ENCODE measurements at places on chromosomes 6 and 20.

DNA sequence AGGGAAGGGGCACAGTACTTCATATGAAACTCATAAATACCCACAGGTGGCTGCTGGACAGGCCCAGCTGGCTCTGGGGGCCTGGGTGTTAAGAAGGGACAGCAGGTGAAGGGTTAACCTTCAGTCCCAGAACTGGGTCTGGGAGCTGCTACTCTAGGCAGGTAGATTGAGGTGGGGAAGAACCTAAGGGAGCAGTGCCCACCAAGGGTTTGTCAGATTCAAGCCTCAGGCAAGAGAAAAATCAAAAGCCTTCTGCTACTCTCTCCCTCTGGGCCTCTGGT lies 5.6 kb downstream of the RPL10A start:
- DNase-seq, result no peak

DNA sequence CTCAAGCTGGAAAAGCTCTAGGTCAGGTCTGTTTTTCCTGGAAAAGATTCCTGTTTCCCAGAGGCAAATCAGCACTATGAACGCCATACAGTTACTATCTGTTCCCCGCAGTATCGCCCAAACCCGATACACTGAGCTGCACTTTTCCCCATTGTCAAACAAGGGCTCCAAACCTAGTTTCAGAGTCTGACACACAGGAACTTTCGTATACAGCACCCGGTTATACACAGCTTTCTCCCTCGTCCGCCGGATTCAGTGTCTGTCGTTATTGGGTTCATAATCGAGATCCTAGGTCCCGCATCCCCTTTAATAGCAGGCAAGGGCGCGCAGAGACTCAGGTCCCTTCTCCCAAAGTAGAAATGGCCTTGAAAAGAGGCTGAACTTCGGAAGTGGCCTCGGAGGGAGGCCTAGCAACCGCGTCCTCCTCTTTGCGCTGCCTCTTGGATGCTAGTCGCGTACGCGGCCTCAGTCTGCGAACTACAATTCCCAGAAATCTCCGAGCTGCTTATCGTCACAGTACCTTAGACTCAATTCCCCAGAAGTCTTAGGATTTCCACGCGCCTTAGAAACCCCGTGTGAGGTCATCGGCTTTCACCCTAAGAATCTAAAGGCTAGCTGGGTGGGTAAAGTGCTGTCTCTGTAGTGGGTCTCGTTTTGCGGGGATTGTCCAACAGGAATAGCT lies 34.2 kb downstream of the ZNF391 start:
- no peak for DNase-seq

DNA sequence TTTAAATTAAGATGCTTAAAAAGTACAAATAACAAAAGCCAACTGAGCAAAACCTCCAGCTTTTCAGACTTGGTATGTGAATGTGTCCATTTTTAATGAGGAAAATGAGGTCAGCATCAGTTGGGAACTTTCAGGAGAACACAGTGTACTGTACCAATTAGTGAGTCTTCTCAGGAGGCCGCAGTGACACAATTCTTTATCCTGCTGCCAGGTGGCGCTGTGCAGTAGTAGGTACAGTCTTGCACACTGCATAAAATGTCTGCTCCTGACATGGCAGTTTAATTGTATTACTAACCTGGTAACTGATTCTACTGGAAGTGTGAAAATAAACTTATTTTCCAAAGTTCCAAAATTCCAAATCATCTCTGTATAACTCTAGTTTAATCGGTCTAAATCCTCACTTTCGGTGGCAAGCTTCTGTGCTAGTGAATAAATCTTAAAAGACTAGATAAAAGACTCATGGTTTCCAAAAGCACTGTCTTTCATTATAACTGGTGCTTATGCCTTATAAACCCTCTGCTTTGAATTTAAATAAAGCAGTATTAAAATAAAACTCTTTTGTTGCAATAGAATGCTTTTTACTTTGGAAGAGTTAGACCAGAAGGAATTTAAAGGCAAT lies 214.8 kb upstream of the MMS22L start:
- DNase-seq, result peak; percentile 34

DNA sequence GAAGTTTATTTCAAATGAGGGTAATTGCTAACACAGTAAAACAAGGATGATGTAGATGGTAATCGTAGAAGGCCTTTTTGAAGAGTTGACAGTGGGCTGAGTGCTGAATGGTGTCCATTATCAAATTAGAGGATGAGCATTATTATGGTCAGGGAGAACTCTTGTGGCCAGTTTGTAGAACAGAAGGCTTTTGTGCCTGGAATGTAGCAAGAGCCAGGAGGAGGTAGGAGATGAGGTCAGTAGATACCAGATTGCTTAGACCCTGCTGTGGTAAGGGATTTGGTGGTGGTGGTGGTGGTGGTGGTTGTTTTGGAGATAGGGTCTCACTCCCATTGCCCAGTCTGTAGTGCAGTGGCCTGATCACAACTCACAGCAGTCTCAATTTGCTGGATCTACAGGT lies 6.2 kb downstream of the CSE1L start:
- no peak for DNase-seq

DNA sequence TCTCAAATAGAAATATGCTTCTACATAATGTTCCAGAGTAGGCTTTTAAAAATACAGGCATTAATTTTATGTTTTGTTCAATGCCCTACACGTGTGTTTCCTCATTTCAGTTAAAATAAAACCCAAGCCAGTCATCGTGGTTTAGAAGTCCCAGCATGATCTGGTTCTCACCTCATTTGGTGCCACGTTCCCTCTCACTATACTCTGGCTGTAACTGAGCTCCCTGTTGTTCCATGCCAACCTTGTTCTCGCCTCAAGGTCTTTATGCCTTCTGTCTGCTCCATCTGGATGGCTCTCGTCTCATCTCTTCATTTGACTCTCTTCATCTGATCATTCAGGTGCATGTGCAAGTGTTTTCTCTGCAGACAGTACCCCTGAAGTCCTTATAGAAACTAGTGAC lies 32.6 kb downstream of the HDGFL1 start:
- no peak for DNase-seq

- DNase-seq, result no peak
Measured at GRCh38 chr6:137754866-137755265, 112.2 kb upstream of the TNFAIP3 start.

DNA sequence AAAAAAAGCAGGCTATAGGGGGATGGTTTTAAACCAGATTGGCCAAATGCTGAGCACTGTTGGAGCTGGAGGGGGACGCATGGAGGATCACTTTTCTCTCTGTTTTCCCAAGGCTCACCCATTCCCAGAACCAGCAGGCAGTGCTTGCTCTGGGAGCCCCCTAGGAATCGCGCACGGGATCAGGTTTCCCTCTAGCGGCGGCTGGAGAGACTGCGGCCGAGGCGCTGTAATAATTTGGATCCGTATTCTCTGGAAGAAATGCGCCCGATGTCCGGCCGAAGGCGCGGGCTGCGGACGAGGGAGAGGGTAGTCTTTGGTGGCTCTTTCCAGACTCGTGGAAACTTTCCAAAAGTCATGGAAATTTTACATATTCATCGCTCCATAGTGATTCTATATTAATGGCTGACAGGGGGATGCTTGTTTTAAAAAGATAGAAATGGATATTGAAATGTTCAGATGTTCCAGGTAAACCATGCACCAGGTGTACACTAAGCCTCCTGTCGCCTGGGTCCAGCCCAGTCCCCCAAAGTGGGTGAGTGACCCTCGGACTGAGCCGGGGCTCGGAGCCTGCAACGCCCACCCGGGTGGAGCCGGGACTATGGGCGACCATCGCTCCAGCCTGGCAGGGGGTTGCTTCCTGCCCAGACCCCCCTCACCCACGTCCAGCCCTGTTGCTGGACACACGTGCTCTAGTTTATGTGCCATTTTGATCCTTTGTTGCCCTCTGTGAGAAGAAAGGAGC lies 78.7 kb upstream of the PHACTR3 start:
- DNase-seq, result no peak

DNA sequence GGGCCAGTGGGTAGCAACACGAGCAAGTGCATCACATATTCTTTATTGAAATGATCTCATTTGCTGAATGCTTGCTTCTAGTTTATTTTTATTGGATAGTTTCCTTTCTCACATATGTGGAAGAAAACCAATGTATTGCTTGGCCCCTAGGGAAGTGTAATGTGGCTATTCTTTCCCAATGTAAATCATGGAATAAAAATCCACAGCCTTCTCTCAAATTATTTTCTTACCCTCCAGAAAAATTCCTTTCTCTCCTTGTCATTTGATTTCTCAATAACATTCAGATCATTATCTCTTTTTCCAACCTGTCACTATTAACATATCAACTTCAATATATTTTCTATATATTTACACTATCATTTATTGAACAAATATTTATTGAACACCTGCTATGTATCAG lies 51.9 kb upstream of the PTPRK start:
- no peak for DNase-seq

- no peak for DNase-seq
Measured at GRCh38 chr6:168674595-168674994, 233.6 kb downstream of the SMOC2 start.

DNA sequence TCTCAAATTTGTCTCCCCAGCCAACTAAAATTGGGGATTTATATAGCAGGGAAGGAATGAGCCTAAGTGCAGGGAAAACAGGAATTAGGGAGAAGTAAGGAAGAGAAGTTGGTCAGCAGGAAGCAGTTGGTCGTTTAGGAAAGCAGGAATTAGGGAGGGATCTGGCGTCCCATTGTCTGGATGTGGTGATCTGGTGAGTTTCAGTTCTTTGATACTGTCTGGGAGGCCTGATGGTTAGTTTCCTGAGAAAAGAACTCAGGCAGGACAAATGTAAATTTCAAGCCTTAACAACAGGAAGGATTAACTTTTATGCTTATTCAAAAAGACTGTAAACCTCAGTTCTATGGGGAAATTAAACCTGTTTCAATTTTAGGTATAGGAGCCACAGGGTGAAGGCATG lies 116.2 kb upstream of the PRL start:
- DNase-seq, result no peak

GRCh38 chr6:168388641-168389633 lies 52.0 kb upstream of the SMOC2 start:
- no peak for DNase-seq

DNA sequence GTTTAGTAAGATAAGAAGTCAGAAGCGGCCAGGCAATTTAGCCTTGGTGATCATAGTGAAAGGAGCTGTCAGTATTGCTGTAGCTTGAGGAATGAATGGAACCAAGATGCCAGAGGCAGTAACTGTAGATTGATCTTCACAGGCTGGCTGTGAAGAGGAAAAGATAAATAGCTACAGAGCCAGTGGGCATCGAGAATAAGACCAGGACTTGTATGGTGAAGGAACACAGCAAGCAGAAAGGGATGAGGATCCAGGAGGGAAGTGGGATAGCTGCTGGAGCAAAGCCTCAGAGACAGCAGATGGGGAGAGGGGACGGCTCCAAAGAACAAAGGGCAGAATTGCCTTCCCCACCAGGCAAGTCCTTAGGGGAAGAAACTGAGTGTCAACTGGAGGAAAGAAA lies 294.4 kb upstream of the PLN start:
- DNase-seq, result no peak

DNA sequence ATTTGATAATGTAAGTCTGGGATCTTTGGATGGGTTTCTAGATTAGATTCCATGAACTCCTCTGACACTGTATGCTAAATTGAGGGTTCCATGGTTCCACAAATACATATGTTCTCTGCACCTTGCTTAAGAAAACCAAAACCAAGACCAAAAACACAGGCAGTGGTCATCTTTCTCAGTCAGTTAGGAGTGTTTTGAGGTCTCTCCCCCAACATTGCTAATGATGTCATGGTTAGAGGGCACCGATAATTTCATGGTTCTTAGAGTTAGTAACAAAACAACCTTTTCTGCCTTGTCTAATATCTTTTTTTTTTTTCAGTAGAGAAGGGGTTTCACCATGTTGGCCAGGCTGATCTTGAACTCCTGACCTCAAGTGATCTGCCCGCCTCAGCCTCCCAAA lies 44.5 kb downstream of the ARID1B start:
- DNase-seq, result no peak

DNA sequence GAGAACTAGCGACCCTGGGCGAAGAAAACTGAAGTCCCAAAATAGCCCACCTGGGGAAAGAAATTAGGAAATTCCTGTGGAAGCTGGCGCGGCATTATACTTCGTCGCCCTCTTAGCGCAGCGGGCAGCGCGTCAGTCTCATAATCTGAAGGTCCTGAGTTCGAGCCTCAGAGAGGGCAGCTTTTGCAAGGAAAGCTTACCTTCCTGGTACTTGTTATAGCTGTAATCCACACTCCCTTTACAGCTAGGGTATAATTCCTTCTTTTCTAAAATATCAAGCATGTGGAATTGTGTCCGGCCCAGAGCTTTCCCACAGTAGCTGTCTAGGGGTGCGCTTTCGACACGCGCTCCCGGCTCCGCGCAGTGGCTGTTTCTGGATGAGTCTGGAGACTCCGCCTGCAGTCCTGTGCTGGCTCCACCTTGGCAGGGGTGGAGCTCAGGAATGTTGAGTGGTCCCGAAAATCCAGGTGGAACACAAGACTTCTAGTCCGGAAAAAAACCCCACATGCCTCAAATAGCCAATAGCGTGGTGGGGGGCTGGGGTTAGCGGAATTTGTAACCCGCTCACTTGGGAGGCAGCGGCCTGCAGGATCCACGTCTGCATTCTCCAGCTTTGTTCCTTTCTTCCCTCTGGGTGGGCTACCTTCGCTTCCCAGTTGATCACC lies 83.7 kb upstream of the ZNF322 start:
- DNase-seq, result no peak

DNA sequence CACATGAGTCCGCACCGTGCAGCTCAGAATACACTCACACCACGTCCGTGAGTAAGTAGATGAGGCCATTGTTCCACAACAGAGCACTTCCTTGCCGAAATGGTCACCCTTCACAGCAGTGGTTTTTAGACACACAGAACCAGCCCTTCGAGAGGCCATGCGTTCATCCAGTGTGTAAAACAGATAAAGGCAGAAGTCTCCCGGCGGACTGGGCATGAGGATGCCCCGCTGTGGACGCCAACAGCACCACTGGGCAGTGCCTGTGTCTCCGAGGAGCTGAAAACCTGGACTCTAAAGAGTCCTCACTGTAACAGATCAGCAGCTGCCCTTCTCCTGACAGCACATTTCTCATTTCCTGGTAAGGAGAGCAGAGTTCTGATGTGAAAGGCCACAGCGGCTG lies 75.2 kb downstream of the WDR27 start:
- no peak for DNase-seq

DNA sequence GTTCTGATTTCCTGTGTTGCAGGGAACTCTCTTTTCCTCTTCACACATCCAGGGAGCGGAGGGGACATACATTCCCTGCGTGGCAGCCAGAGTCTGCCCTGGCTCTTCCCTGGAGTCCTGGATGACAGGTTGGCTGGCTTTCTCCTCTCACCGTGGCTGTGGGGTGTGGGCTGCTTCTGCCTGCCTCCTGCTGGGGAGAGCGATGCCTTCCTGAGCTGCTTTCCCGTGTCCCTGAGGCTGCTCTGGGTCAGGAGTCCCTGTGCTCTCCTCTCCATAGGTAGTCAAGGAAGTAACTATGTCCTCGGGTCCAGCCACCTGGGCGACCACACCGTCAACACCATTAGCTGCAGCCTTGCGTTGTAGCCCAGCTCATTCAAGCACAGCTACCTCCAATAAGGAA lies 451.7 kb downstream of the QKI start:
- DNase-seq, result no peak

DNA sequence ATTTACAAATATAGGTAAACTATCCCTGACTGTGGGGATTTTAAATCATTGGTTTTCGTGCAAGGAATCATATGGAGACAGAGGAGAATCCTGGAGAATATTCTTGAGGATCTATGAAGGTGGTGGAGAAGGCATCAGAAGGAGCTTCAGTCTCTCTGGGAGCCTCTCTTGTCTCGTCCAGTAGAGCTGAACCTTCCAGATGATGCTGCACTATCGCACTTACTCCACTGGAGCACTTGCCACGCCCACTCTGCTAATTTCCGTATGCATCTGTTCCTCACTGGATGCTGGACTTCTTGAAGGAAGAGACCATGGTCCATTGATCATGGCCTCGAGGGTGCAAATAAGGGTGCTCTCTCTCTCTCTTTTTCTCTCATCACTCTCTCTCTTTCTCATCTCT lies 36.8 kb downstream of the C6orf118 start:
- DNase-seq, result no peak

GRCh38 chr6:9933677-9934076 lies 481.2 kb downstream of the TFAP2A start:
- DNase-seq, result no peak
